ENCODE measurements at places on chromosomes 16 and 17.

GRCh38 chr16:76756951-76757350 is 434.0 kb upstream of the MON1B start:
- no peak for DNase-seq

DNA sequence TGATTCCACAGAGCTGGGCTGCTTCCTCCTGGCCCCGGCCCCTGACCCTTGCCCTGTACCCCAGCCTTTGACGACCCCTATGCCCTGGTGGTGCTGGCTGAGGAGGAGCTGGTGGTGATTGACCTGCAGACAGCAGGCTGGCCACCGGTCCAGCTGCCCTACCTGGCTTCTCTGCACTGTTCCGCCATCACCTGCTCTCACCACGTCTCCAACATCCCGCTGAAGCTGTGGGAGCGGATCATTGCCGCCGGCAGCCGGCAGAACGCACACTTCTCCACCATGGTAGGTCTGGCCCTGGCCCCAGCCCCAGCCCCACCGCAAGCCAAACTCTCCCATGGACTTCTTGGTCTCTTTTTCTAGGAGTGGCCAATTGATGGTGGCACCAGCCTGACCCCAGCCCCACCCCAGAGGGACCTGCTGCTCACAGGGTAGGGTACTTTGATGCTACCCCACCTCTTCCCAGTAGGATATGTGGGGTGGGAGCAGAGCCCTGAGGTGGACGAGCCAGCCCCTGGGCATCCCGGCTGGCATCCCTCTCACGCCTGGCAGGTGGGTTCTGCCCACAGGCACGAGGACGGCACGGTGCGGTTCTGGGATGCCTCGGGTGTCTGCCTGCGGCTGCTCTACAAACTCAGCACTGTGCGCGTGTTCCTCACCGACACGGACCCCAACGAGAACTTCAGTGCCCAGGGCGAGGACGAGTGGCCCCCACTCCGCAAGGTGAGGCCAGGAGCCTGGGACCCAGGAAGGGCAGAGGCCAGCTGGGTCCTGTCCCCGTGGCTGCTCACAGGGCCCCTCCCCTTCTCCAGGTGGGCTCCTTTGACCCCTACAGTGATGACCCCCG is 19.0 kb upstream of the MYO15B start:
- no peak for DNase-seq

DNA sequence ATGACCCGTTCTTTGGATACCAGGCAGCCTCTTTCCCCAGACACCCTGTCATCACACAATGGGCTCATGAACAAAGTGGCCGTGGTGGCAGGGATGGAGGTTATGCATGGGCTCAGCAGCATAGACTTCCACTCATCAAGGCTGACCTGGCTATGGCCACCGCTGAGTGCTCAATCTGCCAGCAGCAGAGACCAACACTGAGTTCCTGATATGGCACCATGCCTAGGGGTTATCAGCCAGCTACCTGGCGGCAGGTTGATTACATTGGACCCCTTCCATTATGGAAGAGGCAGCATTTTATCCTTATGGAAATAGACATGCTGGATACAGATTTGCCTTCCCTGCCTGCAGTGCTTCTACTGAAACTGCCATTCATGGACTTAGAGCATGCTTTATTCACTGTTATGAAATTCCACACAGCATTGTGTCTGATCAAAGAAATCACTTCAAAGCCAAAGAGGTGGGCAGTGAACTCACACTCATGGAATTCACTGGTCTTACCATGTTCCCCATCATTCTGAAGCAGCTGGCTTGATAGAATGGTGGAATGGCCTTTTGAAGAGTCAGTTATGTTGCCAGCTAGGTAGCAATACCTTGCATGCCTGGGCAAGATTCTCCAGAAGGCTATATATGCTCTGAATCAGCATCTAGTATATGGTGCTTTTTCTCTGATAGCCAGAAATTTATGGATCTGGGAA is 160.6 kb downstream of the PRKCB start:
- DNase-seq, result no peak

- no peak for DNase-seq
These were observed 11.6 kb upstream of the ROGDI start for GRCh38 chr16:4814046-4814445.

- DNase-seq, result no peak
These were observed at the start of gene SLC46A1 for GRCh38 chr17:28405632-28406472. TSS of gene SLC46A1 (minus strand) at chr17:28406212. CDS start at chr17:28406114, 98 bp downstream.

GRCh38 chr16:86129541-86129940 is 230.6 kb downstream of the IRF8 start:
- no peak for DNase-seq

DNA sequence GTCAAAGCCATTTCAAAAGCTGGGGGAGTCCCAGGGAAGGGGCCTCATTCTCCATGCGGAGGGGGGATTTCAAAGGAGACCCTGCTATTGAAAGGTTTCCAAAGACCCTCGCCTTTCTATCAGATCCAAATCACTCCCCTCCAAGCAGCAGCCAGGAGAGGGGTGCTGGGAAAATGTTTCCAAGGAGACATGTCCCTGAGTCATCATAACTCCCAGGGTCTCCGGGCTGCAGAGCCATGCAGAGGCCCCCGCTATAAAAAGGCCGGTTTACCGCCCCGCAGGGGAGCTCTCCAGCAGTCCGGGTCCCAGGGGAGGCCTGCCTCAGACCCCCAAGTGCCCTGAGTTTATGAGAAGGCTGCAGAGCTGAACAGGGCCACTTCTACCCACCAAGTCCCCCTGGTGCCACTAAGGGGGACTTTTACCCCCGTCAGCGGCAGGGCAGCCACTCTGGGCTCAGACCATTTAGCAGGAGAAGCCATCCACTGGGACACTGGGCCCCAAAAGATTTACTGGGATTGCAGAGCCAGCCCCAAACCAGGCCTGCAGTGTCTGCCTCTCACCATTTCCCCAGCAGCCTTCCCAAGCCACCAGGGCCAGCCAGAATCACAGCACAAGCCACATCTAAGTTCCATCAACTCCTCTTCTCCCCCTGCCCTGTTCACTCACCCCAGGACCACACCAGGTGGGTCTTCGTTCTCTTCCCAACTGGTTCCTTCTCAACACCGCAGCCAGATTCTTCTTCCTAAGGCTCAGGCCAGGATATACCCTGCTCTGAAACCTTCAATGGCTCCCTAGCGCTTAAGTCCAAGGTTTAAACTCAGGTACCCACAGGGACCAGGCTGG is 234.4 kb downstream of the ZNF423 start:
- no peak for DNase-seq

GRCh38 chr17:48240562-48241130 is 133.1 kb downstream of the SNX11 start:
- DNase-seq, result no peak

- DNase-seq, result no peak
These were observed 408.6 kb downstream of the SOX9 start for GRCh38 chr17:72529386-72529785.

- DNase-seq, result no peak
These were observed 29.4 kb upstream of the SUPT4H1 start for GRCh38 chr17:58381124-58382035.

- DNase-seq, result no peak
These were observed 21.7 kb downstream of the ATP2A1 start for GRCh38 chr16:28899882-28900590.

- no peak for DNase-seq
These were observed 14.7 kb downstream of the CDH13 start for GRCh38 chr16:82641336-82641984.

DNA sequence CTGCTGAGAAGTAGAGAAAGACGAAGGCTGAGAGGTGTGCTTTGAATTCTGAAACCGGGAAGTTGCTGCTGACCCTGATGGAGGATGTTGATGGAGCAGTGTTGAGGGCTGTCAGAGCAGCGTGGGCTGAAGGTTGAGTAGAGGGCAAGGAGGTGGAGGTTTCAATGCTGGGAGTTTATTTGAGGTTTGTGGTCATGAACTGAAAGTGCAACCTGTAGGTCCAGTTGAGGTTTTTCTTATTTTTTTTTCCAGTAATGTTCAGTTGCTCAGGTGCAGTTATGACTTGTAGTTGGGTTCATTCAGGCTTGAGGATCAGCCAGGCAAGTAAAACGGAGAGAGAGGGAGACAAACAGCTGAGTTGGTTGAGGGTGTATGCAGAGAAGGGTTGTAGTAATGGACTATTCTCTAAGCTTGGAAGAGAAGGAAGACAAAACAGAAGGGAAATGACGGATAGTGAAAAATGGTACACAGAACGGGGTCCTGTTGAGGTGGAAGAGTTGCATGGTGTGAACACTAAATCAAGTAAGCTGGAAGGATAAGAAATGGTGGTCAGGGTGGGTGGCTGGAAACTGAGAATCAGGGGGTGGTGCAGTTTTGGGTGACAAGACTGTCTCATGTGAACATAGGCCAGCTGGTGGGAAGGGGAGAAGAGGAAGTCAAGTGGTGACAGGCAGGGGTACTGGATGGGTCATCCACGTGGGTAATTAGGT is 8.7 kb upstream of the UBE2G1 start:
- no peak for DNase-seq

DNA sequence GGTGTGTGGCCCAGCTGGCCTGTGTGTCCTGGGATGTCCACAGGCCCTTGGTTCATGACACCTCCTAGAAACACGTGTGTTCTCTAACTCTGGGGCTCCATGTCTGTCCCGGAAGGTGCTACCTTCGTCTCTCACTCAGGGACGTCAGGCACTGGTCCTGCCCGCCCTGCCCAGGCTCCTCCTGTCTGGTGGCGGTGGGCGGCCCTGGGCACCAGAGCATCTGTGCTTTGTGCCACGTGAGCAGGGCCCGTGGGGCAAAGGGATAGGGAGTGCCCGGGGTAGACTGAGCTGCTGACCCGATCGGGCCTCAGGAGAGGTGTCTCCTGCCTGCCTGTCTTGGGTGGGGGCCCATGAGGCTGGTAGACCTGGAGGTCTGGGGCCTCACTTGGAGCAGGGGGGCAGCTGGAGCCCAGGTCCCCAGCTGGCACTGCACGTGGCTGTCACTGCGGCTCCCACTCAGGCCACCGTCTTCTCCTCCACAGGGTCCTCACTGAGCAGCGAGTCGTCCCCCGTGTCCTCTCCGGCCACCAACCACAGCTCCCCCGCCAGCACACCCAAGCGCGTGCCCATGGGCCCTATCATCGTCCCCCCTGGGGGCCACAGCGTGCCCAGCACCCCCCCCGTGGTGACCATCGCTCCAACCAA is 35.1 kb downstream of the GSE1 start:
- DNase-seq, result no peak

- no peak for DNase-seq
These were observed 90.2 kb upstream of the CBX4 start for GRCh38 chr17:79929257-79930061.

DNA sequence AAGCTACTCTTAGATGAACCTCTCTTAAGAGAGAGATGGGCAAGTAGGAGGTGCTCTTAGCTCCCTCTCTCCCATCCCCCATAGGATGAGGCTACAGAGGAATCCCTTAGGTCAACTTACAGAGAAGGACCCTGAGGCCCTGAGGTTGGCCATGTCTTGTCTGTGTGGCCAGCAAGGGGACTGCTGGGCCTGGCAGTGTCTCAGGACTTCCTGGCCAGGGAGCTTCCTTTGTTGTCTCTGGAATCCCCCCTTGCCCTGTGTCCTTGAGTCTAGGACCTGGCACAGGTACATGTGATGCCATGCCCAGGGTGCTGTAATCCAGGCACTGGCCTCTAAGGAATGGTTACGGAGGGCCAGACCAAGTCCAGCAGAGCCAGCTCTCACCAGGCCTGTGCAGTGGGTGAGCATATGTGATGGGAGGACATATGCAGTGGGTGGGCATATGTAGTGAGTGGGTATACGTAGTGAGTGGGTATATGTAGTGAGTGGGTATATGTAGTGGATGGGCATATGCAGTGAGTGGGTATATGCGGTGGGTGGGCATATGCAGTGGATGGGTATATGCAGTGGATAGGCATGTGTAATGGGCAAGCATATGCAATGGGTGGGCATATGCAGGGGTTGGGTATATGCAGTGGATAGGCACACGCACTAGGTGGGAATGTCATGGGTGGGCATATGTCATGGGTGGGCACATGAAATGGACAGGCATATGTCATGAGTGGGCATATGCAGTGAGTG is 20.3 kb upstream of the PECAM1 start:
- no peak for DNase-seq

DNA sequence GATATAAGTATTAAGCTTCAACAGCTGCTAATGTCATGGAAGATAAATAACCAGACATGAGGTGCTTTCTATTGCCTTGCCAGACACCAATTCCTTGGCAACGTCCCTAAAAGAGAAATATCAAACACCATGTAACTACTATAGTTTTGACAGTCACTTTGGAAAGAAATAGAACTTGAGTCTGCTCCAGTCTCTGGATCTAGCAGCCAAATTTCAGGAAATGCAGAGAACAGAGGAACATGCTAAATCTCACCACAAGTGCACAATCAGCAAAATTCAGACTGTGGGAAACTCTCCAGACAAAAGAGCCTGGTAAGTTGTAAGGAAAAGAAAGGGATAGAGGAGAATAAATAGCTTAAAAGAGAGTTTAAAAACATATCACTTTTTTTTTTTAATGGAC is 28.4 kb upstream of the TANC2 start:
- no peak for DNase-seq

DNA sequence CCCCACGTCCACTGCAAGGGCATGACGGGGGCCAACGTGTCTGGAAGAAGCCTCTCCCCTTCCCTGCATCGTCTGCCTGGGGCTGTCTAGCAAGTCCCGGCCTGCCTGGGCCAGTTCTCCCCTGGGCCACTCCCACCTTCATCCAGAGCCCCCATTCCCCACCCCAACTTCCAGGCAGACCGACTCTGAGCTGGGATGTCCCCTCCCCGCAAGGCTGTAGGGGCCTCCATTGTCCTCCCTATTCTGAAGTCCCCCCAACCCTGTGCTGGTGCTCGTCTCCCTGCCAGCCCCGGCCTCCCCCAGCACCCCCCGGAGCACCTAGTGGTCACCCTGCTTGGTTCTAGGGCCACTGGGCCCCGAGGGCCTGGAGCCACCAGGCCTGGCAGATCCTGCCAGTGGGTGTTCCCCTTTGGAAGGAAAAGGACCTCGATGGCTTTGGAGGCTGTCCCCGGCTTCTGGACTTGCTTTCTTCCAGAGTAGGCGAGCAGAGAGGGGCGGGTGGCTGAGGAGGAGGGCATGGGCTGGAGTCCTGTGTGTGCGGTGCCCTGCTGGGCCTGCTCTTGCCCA is 4.8 kb downstream of the GLIS2 start:
- no peak for DNase-seq
